IPS DF 6.9 (cell line): ENCODE measurements at places on chromosomes 11 and 22.

DNA sequence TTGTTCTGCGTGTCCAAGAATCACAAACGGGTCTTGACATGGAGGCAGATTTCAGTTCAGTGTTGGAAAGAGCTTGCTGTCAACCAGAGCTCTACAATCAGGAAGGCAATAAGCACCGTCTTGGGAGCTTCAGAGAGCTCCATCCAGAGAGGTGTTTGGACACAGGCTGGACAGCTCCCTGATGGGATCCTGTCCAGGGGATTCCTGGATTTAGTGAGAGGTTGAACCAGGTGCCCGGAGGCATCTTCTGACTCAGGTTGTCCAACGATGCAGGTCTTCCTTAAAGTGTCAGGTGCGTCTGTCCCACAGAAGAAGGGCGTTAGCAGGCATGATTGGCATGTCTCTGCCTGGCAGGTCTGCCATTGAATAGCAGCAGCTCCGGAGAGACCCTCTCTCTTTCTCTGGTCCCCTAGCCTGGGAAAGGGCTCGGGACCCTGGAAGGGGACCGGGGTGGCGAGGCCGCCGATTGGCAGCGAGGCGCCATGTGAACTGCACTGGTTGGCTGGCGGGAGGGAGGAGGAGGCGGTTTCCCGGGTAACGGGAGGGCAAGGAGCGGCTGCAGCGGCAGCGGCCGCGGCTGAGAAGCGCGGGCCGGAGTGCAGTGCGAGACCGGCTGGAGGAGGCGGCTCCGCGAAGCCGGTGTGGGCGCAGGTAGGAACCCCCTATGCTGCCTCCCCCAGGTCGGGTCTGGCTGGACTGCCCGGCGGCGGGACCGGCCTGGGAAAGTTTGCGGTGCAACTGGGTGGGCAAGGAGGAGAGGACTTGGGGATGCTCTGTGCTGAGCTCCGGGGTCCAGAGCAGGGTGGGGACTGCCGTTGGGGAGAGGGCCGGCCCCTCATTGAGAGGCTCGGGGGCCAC, 104.1 kb upstream of the E2F8 start:
- DNase-seq, result peak; percentile 33

DNA sequence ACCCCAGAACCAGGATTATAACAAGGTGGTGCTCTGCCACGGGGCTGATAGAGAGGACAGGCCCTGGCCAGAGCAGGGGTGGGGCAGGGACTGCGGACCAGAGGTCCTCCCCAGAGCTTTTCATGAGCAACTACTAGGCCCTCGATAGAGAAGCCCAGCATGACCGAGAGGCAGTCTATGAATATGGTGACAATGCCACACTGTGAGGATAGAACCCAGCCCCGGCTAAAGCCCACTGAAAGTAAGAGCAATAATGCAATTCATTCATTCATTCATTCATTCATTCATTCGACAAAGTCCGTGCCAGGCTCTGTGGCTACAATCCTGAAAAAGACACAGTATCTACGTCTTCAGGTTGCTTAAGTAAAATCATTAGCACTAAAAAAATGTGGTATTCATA, 35.6 kb upstream of the CD5 start:
- DNase-seq, result no peak

DNA sequence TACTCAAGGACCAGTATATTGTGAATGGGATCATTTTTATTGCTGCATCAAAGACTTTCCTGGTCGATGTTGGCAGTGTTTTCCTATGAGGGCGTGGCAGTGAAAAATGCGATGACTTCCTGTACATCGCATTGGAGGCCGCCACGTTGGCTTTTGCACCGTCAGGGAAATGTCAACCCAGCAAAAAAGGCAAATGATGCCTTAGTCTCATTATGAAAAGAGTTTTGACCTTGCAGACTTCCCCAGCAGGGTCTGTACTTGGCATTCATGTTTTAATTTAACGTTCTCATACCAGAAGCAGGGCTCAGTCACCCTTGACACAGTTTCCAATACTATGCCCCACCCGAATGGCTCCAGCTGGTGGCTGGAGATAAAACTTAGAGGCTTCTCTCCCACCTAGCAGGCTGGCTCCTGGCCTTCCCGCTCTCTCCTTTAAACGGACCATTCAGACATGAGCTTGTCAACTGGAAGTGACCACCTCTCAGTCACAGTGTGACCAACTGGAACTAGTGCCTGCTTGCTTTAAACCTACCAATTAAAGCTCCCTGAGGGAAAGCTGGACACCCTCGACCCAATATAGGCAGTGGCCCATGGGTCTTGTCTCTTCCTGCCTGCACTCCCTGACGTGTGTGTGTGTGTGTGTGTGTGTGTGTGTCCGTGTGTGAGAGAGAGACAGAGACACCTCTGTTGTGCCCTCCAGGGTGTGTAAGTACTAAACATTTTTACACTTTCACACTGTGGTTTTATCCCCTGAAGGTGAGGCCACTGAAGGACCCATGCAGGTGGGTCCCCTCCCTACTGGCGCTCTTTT, 8.7 kb upstream of the GDPD5 start:
- DNase-seq, result no peak

DNA sequence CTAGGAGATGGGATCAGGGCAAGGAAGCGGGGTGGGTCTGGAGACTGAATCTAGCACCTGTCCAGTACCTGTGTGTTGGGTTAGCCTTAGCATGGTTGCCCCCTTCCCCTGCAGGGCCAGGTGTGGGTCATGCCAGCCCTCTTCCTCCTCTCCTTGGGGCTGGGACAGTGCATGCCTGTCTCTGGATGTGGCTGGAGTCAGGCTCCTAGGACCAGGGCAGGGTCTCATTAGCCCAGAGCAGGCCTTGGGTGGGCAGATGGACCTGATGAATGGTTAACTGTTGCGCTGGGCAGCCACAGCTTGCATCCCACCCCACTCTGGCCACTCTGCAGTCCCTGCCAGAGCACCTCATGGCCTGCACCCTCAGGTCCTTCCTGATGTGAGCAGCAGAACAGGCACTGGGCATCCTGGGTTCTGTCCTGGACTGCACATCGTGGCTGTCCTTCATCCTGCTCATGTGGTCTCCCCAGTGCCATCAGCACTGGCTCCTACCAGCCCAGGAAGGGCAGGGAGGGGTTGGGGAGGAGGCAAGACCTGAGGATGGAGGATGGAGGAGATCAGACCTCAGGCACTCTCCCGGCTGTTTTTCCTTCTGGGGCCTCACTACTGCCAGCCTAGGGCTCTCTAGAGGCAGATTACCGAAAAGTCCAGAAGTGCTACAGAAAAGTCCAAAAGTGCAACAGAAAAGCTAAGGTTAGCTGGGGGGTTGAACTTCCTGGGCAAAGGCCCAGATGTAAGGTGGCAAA, 12.8 kb upstream of the CHRM1 start:
- no peak for DNase-seq

- DNase-seq, result no peak
Measured at GRCh38 chr11:118142809-118143208, 9.8 kb downstream of the SCN4B start.

- DNase-seq, result no peak
Measured at GRCh38 chr11:72736452-72737069, 15.6 kb downstream of the ARAP1 start.

- no peak for DNase-seq
Measured at GRCh38 chr11:121151207-121151688, 50.2 kb downstream of the TECTA start.

DNA sequence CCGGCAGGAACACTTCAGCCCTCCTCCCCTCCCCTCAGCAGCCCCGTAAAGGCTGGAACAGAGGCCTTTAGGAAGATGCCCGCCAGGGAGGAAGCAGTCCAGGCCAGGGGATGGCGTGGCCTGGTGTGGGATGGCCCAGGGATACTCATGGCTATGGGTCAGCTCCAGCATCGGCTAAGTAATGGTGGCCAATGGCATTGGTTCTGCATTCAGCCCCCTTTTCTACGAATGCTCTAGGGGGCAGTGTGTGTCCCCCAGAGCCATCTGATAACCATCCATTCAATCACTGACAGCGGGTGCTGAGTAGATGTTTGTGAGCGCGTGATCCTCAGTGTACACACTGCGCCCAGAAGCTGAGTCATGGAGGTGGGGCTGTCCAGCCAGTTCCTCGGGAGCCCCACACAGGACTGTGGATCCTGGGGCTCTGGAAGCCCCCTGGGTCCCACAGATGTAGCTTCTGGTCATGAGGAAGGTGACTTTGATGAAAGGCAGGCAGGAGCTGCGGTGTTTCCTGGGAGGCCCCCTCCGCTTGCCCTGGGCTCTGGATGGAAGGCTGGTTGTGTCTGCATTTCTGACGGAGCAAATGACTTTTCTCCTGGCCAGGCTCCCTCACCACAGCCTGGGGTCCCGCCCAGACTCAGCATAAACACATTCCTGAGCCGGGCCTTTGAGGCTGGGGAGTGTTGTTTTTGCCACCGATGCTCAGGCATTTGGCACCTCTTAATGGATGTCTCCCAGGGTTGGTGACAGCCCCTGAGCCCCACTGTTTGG, 46.5 kb downstream of the FBLN1 start:
- no peak for DNase-seq

- DNase-seq, result no peak
Measured at GRCh38 chr22:35960854-35961253, 67.8 kb downstream of the RBFOX2 start.

DNA sequence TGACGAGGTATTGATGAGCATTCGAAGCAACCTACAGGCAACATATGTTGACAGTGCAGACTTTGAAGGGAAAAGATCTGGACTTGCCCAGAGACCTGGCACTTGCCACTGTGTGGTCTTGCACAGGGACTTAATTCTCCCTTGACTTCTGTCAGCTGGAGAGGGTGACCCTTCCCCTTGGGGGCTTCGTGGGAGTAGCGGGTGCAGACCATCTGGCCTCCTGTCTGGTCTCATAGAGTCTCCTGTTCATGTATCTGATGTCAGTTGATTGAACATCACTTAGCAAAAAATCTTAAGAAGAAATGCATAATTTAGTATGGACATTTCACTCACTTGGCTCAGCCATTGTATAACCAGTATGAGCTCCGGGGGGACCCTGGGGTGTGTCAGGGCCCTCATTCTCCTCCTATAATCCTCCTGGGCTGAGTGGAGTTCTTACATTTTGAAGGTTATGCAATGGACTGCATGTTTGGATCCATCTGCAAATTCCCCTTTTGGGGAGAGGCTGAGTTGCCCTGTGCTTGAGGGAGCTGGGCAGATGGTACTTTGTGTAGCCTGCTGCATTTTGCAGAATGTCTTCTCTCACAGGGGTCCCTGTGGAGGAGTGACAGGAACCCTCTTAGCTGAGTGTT, 13.0 kb downstream of the BCR start:
- DNase-seq, result no peak
